CD8-positive, alpha-beta T cell (primary cell): ENCODE measurements at places on chromosomes 2 and 18.
A peak's percentile ranks its signal among the peaks of the same experiment; 100 is the strongest.

- no peak for DNase-seq
These were observed 172.2 kb downstream of the DPP10 start for GRCh38 chr2:114614592-114614991.

GRCh38 chr2:162477011-162477410 lies 133.1 kb downstream of the GCA start:
- no peak for DNase-seq

DNA sequence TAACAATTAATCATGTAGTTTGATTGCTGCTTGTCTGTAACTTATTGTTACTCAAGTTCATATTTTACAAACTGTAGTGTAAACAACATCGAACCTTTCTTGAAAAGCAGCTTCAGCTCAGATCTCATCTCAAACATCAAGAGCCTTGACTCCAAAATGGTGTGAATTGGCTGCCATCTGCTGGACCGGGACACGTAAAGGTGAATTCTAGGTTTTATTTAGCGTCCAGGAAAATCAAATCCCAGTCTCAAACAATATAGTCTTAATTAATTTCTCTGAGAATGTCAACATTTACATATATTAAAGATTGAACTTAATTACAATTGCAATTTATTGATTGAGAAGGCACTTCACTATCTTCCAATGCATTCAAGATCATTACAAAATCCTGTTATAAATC lies 453.0 kb downstream of the GALR1 start:
- no peak for DNase-seq

DNA sequence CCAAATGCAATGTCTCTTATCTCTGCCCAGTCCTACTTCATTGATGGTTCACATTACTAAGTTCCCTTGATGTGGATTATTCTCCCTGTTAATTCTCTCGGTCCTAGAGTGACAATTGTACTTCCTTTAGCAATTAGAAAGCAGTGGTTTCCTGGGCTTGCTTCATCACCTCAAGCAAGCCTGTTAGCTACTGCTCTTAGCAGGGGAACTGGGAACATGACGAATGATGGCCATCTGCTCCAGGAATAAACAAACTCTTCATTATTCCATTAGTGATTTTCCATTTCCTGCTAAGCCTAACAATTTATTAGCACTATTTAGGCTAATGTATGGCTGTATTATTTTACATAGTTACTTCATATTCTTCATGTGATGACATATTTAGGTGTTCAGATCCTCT lies 331.8 kb downstream of the MTX2 start:
- no peak for DNase-seq

- no peak for DNase-seq
These were observed 18.0 kb downstream of the MARCHF4 start for GRCh38 chr2:216354306-216354705.

GRCh38 chr18:12895626-12896025 lies 11.6 kb upstream of the PTPN2 start:
- no peak for DNase-seq

- no peak for DNase-seq
These were observed 33.8 kb upstream of the TMEM87B start for GRCh38 chr2:112021290-112021689.

- DNase-seq = no peak
These were observed 11.7 kb downstream of the ARHGAP28 start for GRCh38 chr18:6741232-6741663.

GRCh38 chr2:18749912-18750526 lies 160.7 kb upstream of the NT5C1B start:
- no peak for DNase-seq

- no peak for DNase-seq
These were observed 24.5 kb downstream of the RAB10 start for GRCh38 chr2:26058390-26058789.

DNA sequence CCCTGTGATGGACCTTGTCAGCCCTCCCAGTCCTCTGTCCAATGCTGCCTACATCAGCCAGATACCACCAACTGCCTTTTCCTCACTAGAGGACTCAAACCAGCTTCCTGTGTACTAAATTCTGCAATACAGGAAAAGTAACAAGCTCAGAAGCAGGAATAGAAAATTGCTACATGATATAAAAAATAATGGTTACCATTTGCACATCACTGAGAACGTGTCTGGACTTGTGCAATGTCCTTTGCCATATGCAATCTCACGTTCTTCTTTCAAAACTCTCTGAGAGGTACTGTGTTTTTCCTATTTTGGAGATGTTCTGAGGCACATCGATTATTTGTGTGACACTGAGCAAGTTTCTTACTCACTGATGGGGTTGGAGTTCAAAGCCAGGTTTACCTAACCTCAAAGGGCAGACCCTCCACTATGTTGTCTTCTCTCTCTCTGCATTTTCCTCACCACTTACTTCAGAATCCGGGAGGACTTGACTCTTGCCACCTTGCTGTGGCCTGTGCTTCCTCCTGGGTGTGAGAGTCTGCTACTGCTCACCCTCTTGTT lies 12.1 kb downstream of the UPP2 start:
- no peak for DNase-seq

GRCh38 chr18:26544451-26544850 lies 3.9 kb downstream of the KCTD1 start:
- no peak for DNase-seq

DNA sequence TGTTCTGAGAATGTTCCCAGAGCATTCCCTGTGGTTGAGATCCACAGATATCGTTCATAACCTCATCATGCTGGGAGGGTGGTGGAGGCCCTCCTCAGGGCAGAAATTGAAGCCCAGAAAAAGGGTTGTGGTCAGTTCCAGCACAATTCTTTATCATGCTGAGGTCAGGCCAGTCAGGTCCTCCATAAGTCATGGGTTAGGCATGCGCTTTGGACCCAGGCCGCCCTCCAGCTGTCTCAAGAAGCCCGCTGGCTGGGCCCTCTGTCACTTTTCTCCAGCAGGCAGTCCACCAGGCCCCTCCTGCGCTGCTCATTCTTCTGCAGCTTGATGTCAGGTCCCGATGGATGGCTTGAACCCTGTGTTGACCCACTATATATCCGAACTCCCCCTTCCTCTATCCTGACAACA lies 151.1 kb upstream of the NT5C1B start:
- no peak for DNase-seq

- DNase-seq = peak; percentile 33
These were observed 4.4 kb downstream of the ADRA2B start for GRCh38 chr2:96111823-96112500.

- no peak for DNase-seq
These were observed 142.0 kb downstream of the TSN start for GRCh38 chr2:121897335-121897970.

GRCh38 chr18:42298759-42299675 lies 344.0 kb downstream of the PIK3C3 start:
- DNase-seq = peak; percentile 53

GRCh38 chr2:8872821-8873432 lies 35.5 kb upstream of the KIDINS220 start:
- peak; percentile 36 for DNase-seq

DNA sequence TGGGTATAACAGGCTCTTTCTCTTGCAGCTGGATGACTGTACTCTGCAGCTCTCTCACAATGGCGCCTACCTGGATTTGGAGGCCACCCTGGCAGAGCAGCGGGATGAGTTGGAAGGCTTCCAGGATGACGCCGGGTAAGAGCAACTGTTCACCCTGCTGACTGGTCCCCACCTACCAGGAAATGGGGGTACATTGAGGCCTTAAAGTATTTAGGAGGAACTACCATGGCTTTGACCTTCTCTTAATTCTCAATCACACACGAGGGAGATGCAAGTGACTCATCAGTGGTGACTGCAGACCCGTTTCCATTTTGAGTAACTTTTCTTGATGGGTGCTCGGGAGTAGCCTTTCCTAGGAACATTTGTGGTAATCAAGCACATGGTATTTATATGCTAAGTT lies 58.0 kb downstream of the FHOD3 start:
- DNase-seq = no peak

DNA sequence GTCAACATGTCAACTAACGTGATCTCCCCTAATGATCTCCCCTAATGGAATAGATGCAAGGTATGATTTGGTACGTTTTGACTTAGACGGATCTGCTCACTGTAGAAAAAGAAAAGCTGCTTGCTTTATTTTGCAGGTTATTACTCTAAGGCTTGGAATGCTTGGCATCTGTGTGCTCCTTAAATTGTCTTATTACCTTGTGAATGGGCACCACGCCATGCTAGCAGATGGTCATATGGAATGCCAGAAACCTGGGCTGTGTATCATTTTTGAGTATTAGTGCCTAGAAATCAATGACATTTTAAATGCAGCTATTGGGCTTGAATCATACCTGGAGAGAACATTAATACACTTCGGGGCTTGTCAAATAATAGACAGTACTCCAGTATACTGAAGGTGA lies 16.5 kb upstream of the FIGN start:
- DNase-seq = no peak

DNA sequence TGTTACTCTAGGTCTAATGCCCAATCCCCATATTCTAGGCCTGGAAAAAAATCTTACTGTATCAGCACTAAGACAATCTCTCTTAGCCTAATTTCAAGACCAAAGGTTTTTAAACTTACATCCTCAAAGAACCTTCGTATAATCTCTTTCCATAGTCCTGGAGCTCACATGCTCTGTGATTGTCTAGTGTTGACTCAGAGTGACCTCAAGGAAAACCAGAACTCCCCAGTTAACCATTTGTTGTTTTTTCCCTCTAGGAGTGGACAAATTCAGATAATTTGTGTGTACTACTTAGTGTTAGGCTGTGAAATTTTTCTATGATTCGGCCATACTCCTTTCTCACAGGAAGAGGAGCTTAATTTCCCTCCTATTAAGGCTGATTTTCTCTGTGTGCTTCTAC lies 536.1 kb downstream of the SLC4A3 start:
- DNase-seq = no peak
